ENCODE measurements at places on chromosomes 4 and X.

DNA sequence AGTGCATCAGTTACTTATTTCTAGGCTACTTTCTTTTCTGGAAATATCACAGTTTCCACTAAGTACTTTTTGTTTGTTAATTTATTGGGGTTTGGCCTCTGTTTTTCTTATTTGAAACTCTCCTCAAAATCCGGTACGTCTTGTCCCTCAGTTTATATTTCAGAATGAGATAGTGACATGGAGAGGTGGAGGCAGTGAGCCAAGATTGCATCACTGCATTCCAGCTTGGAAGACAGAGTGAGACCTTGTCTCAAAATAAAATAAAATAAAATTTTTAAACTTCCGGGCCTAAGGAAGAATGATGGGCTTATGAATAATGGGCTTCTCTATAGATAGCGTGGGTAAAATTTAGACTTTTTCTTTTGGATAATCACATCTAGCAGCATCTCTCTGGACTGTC is 567.8 kb downstream of the TRIML1 start:
- DNase-seq: peak; percentile 25

GRCh38 chr4:16377887-16378286 is 151.6 kb upstream of the TAPT1 start:
- no peak for DNase-seq

DNA sequence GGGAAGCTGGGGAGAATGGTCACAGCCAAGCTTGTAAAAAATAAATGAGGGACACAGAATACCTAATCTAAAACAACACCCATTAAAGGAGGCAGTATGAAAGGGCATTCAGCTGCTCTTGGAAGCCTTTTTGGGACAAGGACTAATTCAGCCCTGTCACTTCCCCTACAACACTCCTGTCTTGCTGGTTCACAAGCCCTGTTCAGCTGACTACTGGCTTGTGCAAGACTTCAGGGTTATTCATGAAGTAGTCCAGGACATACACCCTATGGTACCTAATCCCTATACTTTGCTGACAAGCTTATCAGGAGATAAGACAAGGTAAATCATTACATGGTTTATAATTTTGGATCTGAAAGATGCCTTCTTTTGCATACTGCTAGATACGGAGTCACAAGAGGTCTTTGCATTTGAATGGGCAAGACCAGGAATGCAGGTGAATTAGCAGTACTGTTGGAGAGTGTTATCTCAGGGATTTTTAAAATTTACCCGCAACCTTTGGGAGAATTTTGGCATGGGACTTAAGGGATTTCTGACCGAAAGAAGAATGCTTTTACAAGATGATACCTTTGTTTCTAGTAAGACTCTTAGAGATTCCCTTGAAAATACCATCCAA is 103.2 kb upstream of the LANCL3 start:
- DNase-seq: no peak

- DNase-seq: no peak
Observed at GRCh38 chrX:153931151-153931550, 3.7 kb downstream of the NAA10 start.

GRCh38 chr4:61173799-61174198 is 26.3 kb upstream of the ADGRL3 start:
- DNase-seq: peak; percentile 3

DNA sequence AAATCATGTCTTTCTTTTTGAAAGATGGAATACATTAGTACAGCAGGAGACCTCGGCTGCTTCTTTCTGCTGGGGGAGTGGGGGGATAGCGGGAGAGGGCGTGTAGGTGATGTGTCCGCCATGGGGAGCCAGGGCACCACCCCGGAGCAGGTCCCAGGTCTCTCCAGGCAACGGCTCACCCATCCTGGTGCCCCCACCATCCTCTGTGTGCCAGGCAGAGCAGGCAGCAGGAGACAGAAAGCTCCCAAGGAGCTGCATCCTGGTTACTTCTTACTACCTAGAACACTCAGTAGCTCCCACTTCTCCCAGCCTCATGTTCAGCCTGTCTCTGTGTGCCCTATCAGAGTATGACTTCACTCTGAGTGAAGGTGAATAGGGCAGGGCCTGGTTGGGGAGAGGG is 23.6 kb downstream of the TNIP2 start:
- DNase-seq: no peak

DNA sequence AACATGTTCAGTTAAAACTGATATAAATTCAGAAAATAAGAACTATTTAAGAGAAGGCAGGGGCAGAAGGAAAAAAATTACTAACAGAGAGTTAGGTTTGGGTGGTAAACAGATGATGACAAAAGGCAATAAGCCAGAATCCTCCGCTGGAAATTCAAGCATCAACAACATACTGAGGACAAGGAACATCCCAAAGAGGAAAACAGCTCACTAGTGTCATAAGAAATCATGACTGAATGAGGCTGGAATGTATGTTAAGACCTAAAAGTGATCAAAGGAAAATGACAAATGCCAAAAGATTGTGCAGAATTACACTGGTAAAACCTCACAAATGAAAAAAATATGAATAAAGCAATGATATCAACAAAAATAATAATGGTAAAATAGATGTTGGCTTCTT is 88.4 kb downstream of the WDFY3 start:
- DNase-seq: peak; percentile 96

DNA sequence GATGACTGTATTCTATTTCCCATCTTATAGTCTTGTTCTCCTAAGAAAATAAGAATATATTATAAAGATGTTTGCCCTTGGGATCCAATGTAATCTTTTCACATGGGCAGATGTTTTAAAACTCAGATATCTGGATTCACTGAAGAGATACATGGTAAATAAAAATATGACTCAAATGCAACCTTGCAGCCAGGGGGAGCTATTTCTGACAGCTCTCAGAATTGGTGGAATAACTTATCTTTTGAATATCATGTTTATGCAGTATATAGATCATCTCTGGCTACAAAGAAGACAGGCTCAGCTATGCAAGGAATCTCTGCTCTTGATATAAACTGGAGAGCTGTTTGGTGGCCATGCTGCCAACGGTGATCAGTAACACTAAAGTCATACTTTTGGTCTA is 274.7 kb downstream of the GLUD2 start:
- no peak for DNase-seq

DNA sequence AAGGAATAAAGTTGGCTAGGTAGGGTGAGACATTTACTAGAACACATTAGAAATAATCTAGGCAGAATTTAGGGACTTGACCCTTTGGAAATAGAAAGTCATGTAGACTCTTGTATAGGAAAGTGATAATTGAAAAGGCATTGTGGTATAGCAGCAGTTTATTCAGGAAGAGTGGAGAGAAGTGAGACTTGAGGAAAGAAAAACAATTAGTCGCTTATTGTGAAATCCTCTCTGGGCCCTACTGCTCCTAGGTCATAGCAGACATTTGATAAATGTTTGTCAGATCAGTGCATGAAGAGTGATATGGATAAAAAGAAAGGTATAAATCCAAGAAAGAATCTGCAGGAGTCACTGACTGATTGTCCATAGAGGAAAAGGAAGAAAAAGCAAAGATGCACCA is 337.6 kb downstream of the HNRNPD start:
- no peak for DNase-seq

DNA sequence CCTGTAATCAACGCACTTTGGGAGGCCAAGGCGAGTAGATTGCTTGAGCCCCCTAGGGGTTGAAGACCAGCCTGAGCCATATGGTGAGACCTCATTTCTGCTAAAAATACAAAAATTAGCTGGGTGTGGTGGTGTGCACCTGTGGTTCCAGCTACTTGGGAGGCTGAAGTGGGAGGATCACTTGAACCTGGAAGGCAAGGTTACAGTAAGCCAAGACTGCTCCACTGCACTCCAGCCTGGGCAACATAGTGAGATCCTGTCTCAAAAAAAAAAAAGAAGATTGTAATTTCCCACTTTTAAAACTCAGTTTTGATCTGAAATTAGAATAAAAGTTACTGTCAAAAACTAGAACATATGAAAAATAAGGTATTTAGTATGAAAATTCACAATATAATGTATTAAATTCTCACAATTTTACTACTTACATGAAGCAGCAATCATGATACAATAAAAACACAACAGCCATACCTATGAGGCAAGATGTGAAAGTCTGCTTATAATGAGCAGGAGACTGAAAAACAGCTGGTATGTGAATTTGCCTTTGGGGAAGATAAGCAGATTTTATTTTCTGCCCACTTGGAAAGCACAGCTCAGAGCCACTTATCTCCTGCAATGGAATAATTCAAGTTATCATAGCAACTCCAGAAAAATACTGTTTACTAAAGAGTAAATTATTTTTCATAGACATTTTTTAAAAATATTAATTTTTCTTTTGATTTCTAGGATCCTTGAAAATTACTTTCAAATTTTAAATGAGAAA is 50.6 kb downstream of the ZGRF1 start:
- no peak for DNase-seq

GRCh38 chrX:134908356-134908755 is 82.4 kb upstream of the SMIM10 start:
- peak; percentile 52 for DNase-seq

DNA sequence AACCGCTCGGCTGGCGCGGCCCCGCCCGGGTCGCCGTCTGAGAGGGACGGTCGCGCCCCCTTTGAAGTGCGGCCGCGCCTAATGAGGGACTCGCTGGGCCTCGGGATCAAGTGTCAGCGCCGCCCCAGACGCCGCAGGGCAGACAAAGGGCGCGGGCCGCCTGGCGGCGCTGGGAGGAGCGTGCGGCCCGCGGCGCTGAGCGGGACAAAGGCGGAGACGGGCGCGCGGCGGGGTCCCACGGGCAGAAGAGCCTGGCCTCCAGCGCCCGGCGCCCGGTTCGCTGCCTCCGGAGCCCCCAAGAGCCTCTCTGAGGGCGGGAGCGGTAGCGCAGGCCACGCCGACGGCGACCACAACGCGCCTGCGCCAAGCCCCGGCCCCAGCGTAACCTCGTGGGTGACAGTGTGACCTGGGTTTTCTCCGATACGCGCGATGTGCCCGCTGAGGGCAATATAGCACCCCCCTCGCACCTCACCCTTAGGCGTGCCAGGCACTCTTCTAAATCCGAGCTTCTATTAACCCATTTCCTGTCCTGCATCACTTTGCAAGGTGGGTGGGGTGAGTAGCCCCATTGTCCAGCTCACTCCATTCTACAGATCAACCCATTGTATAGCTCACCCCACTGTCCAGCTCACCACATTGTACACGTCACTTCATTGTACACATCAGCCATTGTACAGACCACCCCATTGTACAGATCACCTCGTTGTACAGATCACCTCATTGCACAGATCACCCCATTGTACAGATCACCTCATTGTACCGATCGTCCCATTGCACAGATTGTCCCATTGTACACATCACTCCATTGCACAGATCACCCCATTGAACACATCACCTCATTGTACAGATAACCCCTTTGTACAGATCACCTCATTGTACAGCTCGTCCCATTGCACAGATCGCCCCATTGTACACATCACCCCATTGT is 33.7 kb upstream of the STX18 start:
- peak; percentile 53 for DNase-seq

DNA sequence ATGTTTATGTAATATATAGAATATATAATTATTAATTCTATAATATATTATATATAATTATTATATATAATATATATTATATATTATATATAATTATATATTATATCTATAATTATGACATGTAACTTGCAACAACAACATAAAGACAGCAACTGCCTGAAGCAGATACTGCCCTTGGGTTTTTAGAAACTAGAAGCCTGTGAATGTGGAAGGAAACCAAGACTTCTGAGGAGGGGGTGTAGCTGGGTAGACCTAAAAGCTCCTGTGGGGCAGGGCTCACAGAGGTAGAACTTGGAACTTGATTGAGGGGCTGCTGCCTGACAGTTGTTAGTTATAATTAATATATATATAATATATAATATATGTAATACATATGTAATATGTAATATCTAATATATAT is 167.2 kb upstream of the SLIT2 start:
- no peak for DNase-seq

DNA sequence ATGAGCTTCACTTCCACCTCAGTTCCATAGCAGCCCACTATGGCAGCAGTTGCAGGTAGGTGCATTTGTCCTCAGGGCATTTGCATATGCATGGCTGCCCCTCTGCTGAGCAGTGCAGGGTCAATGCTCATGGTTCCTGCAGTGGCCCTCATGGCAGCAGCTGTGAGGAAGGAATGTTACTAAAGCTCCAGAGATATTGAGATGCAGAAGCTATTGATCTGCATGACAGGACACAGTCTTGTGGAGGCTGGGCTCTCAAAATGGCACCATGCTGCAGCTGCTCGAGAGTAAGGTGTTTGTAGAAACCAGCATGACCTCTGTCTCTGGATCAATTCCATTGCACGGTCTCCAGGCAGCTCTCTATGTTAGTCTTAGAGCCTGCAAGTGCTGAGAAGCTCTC is 179.2 kb upstream of the PCDH18 start:
- no peak for DNase-seq

GRCh38 chr4:33369446-33369845 is 2649.3 kb downstream of the PCDH7 start:
- DNase-seq: peak; percentile 11

DNA sequence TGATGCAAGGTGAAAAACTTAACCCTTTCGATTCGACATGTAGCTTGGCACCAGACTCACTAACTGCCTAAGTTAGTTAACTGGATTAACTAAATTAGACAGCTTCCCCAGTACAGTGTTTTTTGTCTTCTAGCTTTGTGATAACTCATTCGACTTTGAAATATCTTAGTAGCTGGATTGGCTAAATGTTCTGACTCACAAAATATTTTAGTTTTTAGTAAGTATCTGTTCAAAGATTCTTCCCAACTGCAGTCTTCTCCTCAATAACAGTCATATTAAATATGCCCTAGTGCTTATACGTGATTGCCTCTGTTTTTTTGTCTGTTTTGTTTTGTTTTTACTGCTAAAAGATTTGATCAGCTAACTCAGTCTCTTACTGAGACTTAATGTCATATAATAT is 102.9 kb downstream of the KCNIP4 start:
- DNase-seq: no peak

- no peak for DNase-seq
Observed at GRCh38 chr4:122305853-122306252, 73.0 kb upstream of the ADAD1 start.

DNA sequence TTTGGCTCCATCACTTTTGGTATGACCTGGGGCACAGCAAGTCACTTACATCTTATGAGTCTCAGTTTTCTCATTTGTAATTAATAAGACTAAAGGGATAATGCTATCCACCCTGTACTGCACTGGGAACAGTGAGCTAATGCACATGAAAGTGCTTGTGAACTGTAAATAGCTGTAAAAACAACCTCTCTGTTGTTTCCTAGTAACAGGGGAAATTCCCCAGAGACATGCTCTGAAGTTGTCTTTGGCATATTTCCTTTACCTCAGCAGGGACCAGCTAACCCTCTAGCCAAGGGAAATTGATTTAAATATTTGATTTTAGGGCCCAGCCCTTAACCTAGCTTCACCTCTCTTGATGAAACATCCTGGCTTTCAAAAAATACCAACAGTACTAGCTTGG is 6.1 kb upstream of the CYSLTR1 start:
- peak; percentile 55 for DNase-seq

DNA sequence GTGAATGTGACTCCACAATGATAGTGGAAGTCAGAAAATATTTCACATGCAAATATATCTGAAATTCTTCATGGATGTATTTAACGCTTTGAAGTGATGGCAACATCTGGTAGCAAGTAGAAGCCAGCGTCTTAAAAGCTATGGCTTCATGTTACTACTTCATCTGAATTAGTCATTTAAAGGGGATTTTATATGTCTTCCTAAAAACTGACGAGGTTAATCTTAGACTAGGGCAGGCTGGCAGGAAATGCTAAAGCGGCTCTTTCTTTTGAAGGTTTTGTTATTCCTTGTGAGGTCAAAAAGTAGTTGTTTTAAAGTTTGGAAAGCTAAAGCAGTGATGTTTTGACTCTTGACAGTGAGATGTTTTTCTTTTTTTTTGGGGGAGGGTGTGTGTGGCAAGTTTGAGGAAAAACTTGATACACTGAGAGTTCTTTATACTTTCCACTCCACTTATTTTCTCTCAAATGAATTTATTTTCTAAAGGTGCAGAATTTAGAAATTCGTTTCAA is 22.6 kb downstream of the PLS3 start:
- peak; percentile 63 for DNase-seq
